ENCODE measurements at places on chromosomes 5 and 9.
A peak's percentile ranks its signal among the peaks of the same experiment; 100 is the strongest.

- no peak for DNase-seq
Observed at GRCh38 chr9:32877639-32878217, 94.4 kb downstream of the TMEM215 start.

DNA sequence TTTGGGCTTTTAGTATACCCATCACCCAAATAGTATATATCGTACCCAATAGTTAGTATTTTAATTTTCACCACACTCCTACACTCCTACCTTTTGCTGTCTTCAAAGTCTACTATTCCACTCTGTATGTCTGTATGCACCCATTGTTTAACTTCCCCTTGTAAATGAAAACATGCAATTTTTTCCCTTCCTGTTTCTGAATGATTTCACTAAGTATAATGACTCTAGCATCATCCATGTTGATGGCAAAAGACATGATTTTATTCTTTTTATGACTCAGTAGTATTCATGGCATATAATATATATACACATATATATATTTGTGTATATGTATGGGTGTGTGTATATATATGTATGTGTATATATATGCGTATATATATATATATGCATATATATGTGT lies 63.1 kb upstream of the FAM174A start:
- DNase-seq, result no peak

GRCh38 chr5:171906703-171907590 lies 99.5 kb downstream of the FBXW11 start:
- no peak for DNase-seq

GRCh38 chr5:146107901-146108300 lies 2.5 kb upstream of the PLAC8L1 start:
- DNase-seq, result no peak

DNA sequence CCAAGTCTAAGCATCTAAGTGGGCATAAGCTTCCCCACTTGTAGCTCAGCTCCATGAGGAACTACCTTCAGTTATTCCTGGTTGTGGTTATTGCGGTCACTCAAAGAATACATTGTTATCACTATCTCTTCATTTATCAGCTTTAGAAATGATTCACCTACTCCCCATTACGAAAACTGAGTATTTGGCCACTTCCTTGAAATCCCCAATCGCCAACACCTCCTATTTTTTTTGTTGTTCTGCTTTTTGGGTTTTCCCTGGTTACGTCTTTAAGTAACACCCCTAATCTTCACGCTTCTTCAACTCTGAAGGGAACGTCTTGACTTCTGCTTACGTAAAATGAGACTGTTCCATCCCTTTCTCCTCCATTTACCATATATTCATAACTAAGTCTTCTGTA lies 20.7 kb downstream of the MAPK9 start:
- DNase-seq, result no peak

- no peak for DNase-seq
Observed at GRCh38 chr5:173855162-173855994, 32.8 kb upstream of the CPEB4 start.

GRCh38 chr9:121394292-121394691 lies 24.2 kb upstream of the STOM start:
- no peak for DNase-seq

- DNase-seq, result no peak
Observed at GRCh38 chr9:134992755-134993124, 75.0 kb upstream of the FCN1 start.

DNA sequence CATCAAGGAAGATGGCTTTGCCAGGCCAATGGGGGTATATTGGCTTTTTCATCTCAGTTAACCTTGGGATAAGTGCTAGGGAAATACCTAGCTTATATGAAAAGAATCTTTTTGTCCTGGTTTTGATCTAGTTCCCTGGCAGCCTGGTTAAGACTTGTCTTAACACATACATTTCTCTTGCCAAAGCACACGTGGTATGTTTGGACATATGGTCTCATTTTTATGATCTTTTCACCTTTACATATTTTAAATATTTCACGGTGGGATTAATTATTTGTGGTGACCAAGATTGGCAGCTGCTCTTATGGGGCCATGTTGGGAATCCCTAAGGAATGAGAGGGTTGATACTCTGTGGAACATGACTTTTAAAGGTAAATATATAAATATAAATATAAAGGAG lies 312.5 kb downstream of the NPR3 start:
- DNase-seq, result no peak

DNA sequence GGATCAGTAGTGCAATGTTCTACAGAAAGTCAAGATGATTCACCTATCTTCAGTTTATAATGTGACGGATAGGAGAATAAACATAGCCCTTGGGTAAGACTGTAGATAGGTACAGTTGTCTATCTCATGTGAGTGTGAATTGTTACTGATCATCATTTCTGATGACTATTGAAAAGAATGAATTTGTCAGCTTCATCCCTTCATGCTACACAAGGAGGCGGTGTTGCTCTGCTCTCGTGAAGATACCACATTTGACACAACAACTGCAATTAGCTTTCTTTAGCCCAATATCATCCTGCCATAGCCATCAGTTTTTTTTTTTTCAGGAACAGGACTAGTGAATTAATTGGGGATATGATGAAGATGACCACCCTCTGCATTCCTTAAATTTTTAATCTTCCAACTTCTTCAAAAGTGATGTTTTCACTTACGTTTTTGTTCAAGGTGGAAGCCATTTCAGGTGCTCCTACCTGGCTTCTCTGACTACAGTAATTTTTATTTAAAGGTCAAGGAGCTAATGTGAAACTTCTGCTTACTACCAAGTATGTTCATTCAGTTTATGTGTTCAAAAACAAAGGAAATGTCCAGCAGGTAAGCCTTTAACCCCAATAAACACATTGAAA lies 152.9 kb upstream of the MOCS2 start:
- peak; percentile 20 for DNase-seq

DNA sequence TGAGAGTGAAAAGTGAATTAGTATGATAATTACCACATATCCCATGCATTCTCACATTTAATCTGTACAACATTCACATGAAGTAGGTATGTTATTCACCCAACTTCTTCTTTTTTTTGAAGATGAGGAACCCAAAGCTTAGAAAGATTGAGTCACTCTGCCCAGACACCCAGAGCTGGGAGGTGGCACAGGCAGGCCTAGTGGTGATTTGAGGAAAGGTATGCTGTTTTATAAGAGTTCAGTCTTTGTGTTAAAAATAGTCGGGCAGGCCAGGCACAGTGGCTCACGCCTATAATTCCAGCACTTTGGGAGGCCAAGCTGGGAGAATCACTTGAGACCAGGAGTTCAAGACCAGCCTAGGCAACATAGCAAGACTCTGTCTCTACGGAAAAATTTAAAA lies 285.3 kb downstream of the NR3C1 start:
- DNase-seq, result no peak

GRCh38 chr5:138647261-138647788 lies 72.1 kb upstream of the HSPA9 start:
- peak; percentile 10 for DNase-seq

DNA sequence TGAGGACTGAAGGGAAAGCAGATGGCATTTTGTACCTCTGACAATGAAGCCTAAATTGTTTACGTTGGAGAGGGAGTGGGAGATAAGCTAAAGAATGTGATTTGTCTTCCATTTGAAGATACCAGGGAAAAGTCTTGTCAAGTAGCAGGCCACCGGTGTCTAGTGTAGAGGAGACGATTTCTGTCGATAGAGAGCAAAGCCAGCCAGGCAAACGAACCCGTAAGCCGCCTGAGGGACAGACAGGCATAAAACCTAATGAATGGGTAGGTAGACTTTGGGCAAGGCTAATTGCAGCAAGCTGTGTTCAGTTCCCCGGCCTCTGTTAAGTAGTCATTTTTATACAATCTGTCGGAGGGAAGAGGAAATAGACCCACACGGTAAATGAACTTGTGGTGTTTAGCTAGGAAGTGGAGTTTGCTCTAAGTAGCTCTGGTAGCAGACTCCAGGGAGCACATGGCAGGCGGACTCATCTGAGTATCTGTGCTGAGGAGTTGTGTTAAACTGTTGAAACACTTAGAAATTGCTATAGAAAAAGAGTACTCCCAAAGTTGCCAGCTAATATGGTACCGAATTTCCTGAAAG lies 28.8 kb downstream of the SMARCA2 start:
- no peak for DNase-seq

DNA sequence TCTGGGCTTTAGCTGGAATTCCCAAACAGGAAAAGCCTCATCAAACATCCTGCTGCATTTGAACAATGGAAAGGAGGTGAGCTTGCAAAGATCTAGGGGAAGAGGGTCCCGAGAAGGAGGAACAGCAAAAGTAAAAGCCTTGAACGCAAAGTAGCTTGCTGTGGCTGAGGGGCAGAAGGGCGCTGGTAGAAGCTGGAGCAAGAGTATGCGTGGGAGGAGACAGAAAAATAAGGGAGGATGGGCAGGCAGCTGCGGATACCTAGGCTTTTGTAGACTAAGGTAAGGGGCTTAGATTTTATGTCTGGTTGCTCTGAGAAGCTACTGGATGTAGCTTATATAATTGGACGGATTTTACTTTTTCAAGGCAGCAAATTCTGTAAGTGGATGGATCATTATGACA lies 21.9 kb upstream of the TGFBR1 start:
- DNase-seq, result no peak

- DNase-seq, result no peak
Observed at GRCh38 chr5:133670336-133670735, 58.0 kb upstream of the FSTL4 start.

- DNase-seq, result no peak
Observed at GRCh38 chr9:119009249-119009648, 360.0 kb downstream of the BRINP1 start.

DNA sequence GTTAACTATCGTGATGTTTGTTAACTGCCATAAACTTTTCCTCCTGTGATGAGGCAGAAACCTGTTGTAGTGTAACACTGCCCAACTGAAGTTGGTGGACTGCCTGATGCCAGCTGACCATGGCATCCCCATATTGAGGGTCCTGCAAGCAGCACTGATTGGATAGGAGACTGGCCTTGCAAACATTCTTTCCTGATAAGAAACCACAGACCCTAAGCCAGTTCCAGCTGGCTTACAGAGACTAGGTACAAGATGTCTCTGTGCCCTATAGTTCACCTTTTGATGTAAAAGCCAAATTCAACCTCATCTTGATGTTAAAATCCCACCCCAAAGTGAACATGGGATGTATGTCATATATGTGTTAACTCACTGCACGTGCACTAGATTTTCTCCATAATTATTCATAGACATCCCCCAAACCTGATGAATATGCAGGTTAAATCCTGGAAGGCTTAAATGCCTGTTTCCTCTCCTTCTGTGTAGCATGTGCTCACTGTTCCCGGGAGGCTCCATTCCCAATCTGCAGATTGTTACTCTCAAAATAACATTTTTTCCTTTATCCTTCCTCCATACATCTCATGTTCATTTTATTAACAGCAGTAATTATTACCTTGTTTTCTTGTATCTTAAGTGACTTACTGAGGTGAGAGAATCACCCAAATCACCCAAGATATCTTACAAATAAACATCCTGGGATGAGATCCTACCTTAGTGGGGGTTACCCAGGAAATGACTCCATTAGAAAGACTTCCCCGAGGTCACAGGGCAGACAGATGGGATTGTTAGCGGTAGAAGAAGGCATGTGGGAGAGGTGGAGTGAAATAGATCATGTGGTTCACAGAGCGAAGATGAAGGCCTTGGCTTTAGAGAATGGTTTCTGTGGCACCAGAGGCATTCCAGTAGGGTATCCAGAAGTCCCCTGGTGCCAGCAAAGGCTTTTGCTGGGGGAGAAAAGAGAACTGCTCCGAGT lies 566.7 kb downstream of the CCDC171 start:
- DNase-seq, result no peak

DNA sequence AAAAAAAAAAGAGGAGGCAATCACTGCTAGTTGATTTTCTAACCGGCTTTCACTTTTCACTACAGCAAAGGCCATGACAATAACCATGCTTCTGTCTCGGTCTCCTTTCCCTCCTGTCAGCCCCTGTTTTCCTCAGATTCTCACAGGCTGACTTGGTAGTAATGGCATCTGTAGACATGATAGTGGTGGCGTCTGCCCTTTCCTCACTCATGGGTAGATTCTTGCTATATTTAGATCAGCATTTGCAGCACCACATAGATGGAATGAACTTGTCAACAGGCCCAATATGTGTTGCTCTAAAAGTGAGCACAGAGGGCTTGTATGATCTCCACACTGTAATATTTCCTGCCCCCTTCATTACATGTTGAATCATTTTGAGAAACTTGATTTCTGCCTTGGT lies 120.3 kb upstream of the FTMT start:
- DNase-seq, result no peak

DNA sequence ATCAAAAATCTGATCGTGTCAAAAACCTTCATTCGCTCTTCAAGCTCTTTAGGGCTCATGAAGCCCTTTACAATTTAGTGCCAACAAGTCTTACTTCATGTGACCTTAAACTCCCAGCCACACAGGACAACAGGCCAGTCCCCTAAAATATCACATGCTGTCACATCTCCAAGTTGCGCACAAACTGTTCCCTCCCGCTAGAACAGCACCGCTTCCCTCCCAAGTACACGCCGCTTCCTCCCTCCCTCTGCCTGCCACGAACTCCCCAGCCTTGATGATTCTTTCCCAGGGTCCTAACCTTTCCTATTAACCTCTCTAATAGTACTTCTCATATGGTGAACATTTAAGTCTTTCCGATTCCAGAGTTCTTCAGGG lies 91.2 kb downstream of the TLE1 start:
- DNase-seq, result no peak

GRCh38 chr5:180423598-180423997 lies 70.5 kb upstream of the GFPT2 start:
- no peak for DNase-seq

- DNase-seq, result no peak
Observed at GRCh38 chr9:36306471-36307306, 48.4 kb upstream of the GNE start.

DNA sequence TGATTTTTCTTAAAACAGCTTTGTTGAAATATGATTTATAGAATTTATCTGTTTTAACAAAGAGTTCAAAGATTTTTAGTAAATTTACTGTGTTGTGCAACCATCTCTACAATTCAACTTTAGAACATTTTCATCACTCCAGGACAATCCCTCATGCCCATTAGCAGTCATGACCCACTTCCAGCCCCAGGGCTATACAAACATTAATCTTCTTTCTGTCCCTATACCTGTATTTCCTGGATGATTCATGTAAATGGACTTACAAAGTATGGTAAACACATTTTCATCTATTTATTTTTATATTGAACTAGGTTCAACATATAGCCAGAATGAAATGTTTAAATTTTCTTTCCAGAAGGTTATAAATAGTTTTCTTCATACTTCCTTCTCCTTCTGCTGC lies 127.8 kb upstream of the CCDC180 start:
- DNase-seq, result no peak

DNA sequence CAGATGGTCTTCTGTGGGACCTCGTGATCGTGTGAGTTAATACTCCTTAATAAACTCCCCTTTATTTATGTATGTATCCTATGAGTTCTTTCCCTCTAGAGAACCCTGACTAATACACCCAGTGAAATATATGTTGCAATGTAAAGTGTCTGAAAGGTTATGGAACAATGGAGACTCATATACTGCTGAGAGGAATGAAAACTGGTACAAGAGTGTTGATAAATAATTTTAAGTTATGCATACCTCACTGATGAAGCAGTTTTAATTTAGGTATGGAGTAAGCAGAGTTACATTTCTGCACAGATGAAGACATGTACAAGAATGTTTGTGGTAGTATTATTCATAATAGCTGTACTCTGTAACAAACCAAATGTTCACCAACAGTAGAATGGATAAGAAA lies 438.3 kb downstream of the TAF11L14 start:
- DNase-seq, result no peak

GRCh38 chr5:127959152-127959764 lies 124.3 kb upstream of the SLC12A2 start:
- DNase-seq, result peak; percentile 64

- DNase-seq, result no peak
Observed at GRCh38 chr5:176908675-176909368, 9.7 kb upstream of the HK3 start.
